Gastroesophageal sphincter (tissue), 4 donors: ENCODE measurements at places on chromosomes 1 and 21. TPM values are rescaled to one million over a fixed set of nuclear protein-coding genes. Genes with fewer than 3 reads are reported as not detected.
A peak's percentile ranks its signal among the peaks of the same experiment; 100 is the strongest.

GRCh38 chr1:226655251-226656163, 83.6 kb downstream of the ITPKB start:
- no peak for ATAC-seq

Gene CITED4
- 14.2 TPM for total RNA-seq

DNA sequence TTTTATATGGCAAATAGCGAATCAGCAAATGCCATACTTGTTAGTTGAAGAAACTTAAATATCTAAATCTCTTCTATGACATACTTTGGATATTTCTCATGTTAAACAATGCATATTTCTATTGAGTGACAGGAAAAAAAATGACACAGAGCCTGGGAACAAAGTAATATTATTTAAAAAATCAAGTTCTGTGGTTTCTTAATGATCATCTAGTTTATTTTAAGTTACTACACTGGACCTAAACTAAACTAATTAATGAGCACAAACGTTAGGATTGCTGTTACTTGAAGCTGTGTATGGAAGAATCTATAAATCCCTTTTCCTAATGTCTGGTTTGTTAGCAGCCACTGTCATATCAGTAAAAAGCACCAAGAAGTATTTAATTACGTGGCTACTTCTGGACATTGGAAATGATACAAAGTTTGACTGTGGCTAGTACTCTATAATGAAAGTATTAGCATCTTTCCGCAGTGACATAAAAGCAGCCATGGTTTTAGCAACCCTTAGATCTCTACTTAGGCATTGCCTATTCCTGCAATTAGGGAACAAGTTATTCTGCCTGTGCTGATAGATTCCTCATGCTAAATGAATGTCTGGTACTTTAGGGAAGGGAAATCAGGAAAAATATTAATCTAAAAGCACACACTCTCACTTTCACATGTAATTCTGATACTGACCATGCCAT, 981.7 kb upstream of the B3GALT2 start:
- ATAC-seq = no peak

DNA sequence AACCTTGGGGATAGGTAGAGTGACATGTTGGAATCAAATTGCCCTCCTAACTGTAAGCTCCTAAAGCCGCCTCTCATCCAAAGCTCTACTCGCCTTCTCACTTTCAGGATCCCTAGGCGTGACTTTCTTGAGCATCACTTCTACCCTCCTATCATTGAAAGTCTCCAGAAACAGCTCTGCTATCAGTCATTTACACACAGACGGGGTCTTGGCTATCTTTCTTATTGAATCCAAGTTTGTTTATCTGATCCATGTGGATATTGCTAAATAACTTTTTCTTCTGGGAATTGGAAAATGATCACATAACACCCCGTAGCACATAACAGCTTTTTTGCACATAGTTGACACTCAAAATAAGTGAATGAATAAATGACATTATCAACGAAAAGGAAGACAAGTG, 216.4 kb upstream of the KIAA0040 start:
- no peak for ATAC-seq

- no peak for ATAC-seq
Measured at GRCh38 chr1:23178950-23179349, 10.3 kb upstream of the LUZP1 start.

Gene MIXL1
- not detected for total RNA-seq

Gene RGS13
- 0.77 TPM for total RNA-seq

Gene GABRD
- total RNA-seq = not detected

DNA sequence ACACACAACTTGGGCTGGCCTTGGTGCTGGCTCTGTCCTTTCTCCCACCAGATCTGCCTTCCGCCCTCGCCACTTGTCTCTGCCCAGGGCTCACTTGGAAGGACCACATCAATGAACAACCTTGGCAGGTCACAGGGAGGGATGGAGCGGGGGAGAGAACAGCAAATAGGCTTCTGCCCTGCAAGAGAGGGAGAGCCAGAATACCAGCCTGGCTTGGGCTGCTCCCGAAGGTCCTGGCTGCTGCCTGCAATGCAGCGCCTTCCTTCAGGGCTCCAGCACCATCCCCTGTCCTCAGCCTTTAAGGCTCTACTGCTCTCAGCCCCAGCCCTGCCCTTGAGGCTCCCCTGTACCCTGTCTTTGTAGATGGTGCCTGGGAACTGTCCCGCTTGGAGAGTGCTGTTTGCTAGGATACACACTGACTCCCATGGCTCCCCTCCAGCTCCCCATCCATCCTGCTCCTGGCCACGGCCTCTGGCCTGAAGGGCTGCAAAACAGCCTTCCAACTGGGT, 43.8 kb downstream of the HIVEP3 start:
- ATAC-seq = peak; percentile 28

Gene TMOD4
- not detected for total RNA-seq

DNA sequence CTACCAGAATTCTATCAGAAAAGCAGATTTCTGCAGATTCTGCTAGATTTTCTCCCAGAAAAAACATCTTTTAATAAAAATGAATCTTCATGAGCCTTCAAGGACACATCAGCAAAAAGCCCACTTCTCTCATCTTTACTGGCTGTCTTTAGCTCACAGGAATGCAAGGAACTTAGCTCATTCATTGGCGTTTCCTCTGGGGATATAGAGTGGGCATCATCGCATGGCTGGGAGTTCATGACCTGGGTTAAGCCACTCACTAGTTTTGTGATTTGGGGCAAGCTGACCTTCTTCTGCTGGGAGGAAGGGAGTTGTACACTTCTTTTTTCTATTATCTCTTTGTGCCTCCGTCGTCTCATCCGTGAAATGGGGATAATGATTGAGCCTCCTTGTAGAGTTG, 149.7 kb downstream of the KAZN start:
- ATAC-seq = no peak

GRCh38 chr1:70227439-70227838, 6.3 kb downstream of the SRSF11 start:
- no peak for ATAC-seq

DNA sequence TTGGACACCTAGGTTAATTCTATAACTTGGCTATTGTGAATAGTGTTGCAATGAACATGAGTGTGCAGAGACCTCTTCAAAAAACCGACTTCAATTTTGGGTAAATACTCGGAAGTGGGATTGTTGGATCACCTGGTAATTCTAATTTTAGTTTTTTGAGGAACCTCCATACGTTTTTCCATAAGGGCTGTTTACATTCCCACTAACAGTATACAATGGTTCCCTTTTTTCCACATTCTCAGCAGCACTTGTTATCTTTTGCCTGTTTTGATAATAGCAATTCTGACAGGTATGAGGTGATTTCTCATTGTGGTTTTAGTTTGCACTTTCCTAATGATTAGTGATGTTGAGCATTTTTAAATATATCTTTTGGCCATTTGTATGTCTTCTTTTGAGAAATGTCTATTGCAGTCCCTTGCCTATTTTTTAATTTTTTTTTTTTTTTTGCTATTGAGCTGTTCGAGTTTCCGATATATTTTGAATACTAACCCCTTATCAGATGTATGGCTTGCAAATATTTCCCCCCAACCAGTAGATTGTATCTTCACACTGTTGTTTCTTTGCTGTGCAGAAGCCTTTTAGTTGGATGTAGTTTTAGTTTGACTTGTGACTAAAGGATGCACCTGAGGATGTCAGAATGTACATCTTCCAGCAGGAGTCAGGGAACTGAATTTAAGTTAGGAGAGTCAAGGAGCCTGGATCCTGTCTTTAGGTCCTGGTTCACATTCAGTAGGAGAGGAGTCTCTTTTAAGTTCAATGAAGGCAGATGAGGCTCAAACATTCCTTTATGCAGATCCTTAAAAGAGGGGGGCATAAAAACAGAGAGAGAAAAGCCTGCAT, 120.0 kb downstream of the S1PR1 start:
- ATAC-seq = no peak

Gene UQCRH
- 421 TPM for total RNA-seq

Gene RXFP4
- not detected for total RNA-seq

GRCh38 chr21:30580132-30580531, 10.1 kb downstream of the KRTAP22-2 start:
- ATAC-seq = no peak

- ATAC-seq = no peak
Measured at GRCh38 chr1:48870596-48870995, 93.9 kb upstream of the BEND5 start.

DNA sequence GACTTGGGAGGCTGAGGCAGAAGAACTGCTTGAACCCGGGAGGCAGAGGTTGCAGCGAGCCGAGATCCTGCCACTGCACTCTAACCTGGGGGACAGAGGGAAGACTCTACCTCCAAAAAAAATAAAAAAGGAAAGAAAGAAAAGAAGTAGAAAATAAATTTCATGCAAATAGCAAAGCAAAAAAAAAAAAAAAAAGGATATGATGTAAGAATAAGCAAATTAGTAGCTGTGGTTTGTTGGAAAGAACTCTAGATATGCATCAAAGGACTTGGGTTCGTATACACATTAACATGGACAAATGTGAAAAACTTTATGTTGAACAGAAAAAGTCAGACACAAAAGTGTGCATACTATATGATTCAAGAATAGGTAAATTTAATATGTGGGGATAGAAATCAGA, 11.9 kb downstream of the WASF2 start:
- no peak for ATAC-seq

GRCh38 chr21:39159342-39160063, 23.7 kb downstream of the PSMG1 start:
- ATAC-seq = no peak

Gene TMEM61
- not detected for total RNA-seq

Gene CLDN17
- total RNA-seq = not detected

DNA sequence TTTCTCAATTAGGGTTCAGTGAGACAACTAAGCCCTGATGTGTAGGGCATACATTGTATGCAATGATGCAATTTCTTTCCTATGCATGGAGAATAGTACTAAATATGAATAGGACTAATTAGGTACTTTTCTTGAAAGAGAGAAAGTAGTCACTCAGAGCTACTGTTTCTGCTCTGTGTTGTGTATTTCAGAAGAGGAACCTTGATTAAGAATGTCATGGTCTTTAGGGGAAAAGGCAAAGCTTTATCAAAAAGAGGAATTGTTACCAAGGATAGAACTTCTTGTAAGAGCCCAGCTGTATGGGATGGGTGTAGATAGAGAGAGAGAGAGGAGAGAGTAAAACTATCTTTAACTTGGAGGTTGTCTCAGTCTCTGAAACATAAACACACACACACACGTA, 49.1 kb downstream of the HLX start:
- no peak for ATAC-seq

GRCh38 chr1:218538341-218538740, 193.2 kb downstream of the TGFB2 start:
- ATAC-seq = no peak

GRCh38 chr1:89761901-89762300, 58.9 kb upstream of the LRRC8D start:
- no peak for ATAC-seq

DNA sequence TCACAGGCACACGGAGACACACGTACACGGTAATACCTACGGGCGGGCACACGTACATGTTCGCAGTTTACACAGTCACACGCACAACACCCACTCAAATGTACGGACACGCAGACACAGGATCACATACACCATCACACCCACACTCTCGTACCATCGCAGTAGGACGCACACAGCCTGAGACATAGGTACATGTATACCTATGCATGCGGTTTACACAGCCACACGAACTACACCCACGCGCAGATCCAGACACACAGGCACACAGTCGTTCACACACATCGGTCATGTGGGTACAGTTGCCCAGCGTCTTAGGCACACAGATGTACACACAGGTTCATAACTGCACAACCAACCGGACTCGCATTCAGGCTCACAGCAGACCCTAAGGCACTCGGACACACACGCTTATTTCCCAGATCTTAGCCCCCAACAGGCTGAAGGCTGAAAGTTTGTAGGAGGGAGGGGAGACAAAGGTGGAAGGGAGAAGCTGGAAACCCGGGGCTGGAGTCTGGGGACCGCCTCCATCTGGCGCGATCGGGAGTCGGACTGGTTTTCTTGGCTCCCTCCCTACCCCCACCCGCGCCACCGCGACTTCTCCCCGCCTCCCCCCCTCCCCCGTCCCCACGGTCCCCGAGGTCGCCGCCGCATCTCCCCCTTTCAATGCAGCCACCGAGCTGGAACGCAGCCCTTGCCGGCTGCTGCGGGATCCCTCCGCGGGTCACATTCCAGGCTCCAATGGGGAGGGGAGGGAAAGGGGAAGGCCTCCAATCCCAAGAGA, 51.9 kb upstream of the SYNC start:
- peak; percentile 28 for ATAC-seq

GRCh38 chr1:8600336-8600735, 217.1 kb downstream of the RERE start:
- no peak for ATAC-seq

DNA sequence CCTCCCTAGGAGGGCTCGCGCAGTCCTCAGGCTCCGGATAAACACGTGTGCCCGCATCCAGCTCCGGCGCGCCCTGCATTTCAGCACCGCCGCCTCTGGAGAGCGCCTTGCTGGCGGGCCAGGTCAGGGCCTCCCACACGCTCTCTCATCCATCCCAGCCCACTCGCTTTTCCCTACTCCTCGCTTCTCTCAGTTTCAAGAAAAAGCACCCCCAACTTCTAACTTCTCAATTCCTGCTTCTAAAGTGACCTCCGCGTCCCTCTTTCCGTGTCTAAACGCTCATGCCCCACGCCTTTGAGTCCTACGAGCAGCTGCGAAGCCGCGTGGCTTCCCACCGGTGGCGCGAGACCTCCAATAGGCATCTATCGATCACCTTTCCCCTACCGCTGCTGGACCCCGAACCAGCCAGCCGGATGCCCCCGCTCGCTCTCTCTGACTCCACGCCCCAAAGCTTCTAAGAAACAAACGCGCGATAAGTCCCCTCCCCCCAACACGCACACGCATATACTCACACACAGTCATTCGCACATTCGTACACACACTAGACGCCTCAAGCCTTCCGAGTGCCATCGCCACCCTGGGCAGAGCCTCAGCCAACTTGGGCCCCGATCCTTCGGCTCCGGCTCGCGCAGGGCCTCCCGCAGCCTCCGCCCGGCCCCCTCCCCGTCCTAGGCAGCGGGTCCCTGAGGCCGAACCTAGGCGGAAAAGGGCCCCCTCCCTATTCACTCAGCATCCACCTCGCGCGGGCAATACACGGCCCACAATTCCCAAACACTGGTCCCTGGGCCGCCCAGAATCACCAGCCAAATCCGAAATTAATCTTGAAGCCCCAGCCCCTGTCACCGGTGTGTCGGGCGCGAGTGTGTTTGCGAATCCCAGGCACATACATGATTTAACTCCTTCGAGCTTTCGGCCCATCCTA, 1.1 kb downstream of the NMNAT2 start:
- ATAC-seq = peak; percentile 86

Gene CFHR1
- not detected for total RNA-seq

GRCh38 chr1:205633421-205633976, 1.7 kb upstream of the ELK4 start:
- ATAC-seq = no peak

Gene CRB1
- total RNA-seq = 0.47 TPM

- no peak for ATAC-seq
Measured at GRCh38 chr1:170687621-170688020, 23.7 kb downstream of the PRRX1 start.

Gene L1TD1
- total RNA-seq = not detected
